ENCODE measurements at places on chromosomes 1 and 21. TPM values are rescaled to one million over a fixed set of nuclear protein-coding genes. Genes with fewer than 3 reads are reported as not detected.
A peak's percentile ranks its signal among the peaks of the same experiment; 100 is the strongest.

DNA sequence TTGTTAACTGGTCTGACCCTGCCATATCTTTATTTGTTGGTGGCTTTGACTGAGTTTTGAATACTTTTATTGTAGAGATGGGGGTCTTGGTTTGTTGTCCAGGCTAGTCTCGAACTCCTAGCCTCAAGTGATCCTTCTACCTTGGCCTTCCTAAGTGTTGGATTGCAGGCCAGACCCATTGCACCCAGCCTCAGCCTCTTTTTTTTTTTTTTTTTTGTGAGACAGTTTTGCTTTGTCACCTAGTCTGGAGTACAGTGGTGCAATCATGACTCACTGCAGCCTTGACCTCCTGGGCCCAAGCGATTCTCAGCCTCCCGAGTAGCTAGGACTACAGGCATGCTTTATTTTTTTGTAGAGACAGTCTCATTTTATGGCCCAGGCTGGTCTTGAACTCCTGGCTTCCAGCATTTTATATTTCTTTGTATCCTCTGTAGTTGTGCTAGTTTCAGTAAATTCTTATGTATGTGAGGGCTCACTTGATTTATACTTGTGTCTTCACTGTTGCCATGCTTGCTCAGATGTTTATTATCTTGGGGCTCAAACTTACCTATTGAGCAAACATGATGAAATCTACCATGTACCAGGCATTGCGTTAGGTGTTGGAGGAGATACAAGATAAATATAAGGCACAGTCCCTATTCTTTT, 24.1 kb downstream of the THRAP3 start:
- H3K27ac ChIP-seq = no peak overlapping the region
- H3K36me3 ChIP-seq = peaks cover 8% of the 10 kb centered on the region
- H3K4me1 ChIP-seq = peaks cover 24% of the 10 kb centered on the region
- DNase-seq = no peak

DNA sequence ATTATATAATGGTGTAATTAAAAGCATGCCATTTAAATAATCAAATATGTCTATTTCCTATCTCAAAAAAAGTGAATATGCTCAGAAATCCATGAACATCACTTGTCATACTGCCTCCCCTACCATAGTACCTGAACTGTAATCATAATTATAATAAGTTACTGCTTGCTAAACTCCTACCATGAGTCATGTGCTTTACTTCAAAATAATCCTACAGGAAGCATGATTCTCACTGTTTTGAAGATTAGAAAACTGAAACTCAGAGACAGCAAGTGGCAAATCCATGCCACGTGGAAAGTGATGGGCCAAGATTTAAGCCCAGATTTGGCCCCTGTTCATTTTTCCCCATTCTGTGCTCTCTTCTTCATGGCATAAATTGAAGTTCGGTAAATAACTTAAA, 5.2 kb downstream of the LRRC7 start:
- H3K27me3 ChIP-seq = no peaks in the 10 kb centered on the region
- no peak overlapping the region for H3K4me3 ChIP-seq
- DNase-seq = no peak
- no peaks in the 10 kb centered on the region for H3K36me3 ChIP-seq
- H3K4me1 ChIP-seq = no peaks in the 10 kb centered on the region

DNA sequence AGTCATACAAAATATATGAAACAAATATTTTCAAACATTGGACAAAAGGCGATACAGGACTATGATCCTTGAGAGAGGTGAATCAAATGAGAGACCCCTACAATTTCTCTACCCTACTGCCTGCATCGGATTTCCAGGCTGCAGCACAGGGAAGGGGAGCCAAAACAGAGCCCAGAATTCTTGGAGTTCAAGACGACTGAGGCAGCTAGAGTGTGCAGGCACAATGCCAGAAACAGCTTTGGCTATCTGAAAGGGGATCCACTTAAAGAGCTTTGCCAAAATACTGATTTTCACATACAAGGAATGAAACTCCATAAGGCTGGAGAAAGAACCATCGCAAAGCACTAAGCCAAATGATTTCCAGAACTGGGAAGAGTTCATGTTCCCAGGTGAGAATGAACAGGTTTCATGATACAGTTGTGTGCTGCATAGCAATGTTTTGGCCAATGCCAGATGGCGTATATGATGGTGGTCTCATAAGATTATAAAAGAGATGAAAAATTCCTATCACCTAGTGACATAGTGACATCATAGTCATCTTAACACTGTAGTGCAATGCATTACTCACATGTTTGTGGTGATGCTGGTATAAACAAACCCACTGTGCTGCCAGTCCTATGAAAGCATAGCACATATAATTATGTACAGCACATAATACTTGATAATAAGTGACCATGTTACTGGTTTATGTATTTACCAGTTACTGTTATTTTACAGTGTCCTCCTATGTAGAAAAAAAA, 77.5 kb downstream of the KCND3 start:
- no peaks in the 10 kb centered on the region for H3K27me3 ChIP-seq
- H3K36me3 ChIP-seq = no peaks in the 10 kb centered on the region
- no peak overlapping the region for H3K4me3 ChIP-seq
- peaks cover 9% of the 10 kb centered on the region for H3K4me1 ChIP-seq
- no peak for DNase-seq

DNA sequence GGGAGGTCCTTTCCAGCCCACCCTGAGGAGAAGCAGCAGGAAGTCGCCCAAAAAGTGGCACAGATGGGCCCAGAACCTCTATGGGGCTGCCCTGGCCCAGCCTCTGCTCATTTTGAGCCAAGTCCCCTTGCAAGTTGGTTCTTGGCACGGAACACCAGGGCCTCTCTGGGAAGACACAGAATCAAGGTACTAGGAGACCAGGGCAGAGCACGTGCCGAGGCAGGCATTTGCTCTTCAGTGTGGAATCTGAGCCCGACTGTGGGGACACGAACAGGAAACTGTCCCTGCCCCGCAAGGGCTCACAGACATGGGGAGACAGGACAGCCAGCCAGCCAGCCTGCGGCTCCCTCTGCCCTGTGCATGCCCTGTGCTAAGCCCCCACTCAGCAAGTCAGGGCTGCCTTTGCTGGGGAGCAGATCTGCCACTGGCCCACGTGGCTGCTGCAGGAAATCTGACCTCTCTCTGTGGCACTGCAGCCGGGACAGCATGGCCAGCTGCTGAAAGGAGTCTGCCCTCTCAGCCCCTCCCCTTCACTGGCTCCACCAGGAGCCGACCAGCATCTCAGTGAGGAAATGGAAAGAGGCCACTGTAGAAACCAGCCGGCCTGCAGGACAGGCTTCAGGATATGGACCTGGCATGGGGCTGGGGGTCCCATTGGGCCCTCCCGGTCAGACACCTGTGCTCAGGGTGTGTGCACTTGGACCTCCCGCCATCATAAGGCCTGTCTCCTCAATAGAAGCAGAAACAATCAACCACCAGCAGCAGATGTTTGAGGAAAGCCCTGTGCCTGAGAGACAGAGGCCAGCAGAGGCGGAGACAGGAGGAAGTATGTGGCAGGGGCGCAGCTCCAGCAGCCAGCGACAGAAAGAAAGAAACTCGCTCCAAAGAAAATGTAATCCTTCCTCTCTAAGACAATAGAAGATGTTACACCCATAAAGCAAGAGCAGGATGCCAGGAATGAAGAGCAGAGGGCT, 3.7 kb downstream of the ARHGEF16 start:
- H3K4me1 ChIP-seq = no peaks in the 10 kb centered on the region
- H3K27ac ChIP-seq = no peak overlapping the region
- H3K27me3 ChIP-seq = no peaks in the 10 kb centered on the region
- no peak for DNase-seq
- H3K4me3 ChIP-seq = no peak overlapping the region
- H3K36me3 ChIP-seq = no peaks in the 10 kb centered on the region

Gene ADAM30
- not detected for total RNA-seq

- DNase-seq = no peak
- peak overlapping the region; percentile 63 for H3K27ac ChIP-seq
- H3K27me3 ChIP-seq = no peaks in the 10 kb centered on the region
These were observed 13.9 kb upstream of the ADAR start for GRCh38 chr1:154621875-154622274.

DNA sequence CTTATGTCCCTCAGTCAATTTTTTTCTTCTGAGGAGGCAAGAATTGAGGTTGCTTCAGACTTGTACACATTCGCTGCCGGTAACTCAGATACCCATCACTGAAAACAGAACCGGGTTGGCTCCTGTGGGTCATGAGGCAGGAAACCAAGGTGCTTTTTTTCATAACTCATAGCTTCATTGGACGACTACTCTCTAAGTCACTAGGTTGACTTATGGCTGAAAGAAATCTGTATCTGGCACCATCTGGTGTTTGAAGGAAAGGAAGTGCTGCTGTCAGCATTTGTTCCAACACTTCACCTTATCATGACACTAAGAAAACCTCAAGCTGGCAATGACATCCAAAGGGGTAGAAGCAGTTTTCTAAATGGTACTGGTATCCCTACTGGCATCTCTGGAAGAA, 82.3 kb downstream of the TBX19 start:
- H3K36me3 ChIP-seq = no peaks in the 10 kb centered on the region
- H3K27ac ChIP-seq = no peak overlapping the region
- H3K27me3 ChIP-seq = no peaks in the 10 kb centered on the region
- peak; percentile 44 for DNase-seq
- H3K4me3 ChIP-seq = no peak overlapping the region

Gene LCE1F
- not detected for total RNA-seq

Gene TAS1R3
- total RNA-seq = 82.6 TPM

Gene TMEM81
- total RNA-seq = 1.7 TPM

Gene KIF21B
- 0.22 TPM for total RNA-seq

DNA sequence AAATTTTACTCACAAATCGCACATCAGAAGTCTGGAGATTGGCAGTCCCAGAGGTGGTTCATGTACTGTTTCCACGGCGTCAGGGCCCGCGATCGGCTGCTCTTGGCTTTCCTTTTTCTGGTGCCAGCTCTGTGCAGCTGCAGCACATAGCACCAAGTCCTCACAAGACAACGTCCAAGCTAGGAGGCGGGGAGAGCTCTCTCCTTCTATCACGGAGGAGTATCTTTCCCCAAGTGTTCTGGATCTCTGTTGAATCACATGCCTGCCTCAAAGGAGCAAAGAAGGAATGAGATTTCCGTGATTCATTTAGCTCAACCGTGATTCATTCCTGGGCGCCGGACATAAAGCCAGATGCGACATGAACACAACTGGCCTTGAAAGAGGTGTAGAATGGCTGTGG, 25.5 kb downstream of the MT1HL1 start:
- no peak overlapping the region for H3K4me3 ChIP-seq
- H3K4me1 ChIP-seq = no peaks in the 10 kb centered on the region
- no peaks in the 10 kb centered on the region for H3K36me3 ChIP-seq
- no peaks in the 10 kb centered on the region for H3K27me3 ChIP-seq

DNA sequence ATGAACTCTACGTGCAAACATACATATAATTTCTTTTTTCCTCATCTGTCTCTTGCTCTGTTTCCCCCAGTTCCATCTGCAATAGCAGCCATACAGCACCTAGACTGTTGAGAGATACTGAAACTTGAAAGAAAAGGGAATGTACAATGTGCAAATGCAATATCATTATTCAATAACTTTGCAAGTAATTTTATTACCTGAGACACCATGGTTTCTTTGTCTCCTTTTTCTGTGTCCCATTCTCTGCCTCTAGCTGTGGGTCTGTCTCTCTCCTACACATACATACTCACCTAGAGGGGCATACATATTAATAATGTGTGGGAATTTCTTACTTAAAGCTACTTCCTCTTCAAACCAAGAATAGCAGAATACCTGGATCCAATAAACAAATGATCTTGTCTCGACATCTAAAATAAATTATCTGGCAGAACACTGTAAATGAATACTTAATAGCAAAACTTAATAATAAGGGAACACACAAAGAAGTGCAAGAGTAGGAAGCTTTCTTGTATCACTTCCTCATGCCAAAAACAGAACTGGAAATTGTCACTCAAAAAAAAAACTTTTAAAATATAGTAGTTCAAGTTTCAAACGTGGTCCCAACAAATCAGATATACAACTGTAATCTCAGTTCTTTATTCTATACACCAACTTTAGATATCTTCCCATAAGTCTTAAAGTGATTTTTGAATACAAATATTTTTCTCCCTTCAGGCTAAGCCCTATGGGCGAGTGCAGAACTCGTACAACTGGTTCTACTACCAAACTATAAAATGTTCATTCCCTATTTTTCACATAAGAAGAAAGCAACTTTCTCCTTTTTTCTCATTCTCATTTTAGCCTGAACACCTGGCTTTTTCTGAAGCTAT, 194.6 kb downstream of the NRIP1 start:
- H3K4me1 ChIP-seq = 0 out of 2 replicates have a peak, but pooled peaks cover 3% of the 10 kb centered on the region
- no peak for DNase-seq
- no peak overlapping the region for H3K4me3 ChIP-seq
- no peak overlapping the region for H3K27ac ChIP-seq
- no peaks in the 10 kb centered on the region for H3K36me3 ChIP-seq
- no peaks in the 10 kb centered on the region for H3K27me3 ChIP-seq

DNA sequence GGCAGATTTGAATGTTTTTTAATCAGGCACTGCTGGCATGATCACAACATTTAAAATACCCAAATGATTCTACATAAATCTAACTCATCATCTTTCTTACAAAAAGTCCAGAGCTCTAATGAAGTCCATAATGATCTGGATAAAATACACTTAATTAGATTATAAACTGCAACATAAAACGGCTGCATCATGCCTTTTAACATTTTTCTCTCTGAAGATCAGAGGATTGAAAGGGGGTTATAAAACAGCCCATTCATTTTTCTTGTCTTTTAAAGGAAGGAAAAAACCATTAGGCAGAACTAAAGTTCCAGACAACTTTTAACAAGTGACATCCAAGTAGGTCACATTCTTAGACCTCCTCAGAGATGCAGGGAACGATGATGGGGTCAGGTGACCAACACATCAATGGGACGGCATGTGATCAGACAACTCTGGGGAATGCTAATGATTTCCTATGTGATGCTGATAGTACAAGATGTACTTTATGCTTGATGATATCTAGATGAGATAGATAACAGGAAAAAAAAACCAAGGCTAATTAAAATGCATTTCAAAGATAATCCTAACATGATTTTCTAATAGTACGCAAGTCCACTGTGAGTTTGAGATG, 455.1 kb downstream of the SMYD3 start:
- H3K27me3 ChIP-seq = no peaks in the 10 kb centered on the region
- no peak for DNase-seq
- no peak overlapping the region for H3K4me3 ChIP-seq
- no peaks in the 10 kb centered on the region for H3K4me1 ChIP-seq

GRCh38 chr1:8365661-8366362, 47.9 kb downstream of the SLC45A1 start:
- no peak overlapping the region for H3K4me3 ChIP-seq
- no peaks in the 10 kb centered on the region for H3K4me1 ChIP-seq
- H3K27me3 ChIP-seq = no peaks in the 10 kb centered on the region
- no peak overlapping the region for H3K27ac ChIP-seq
- H3K36me3 ChIP-seq = peaks cover 67% of the 10 kb centered on the region

- DNase-seq = no peak
- no peaks in the 10 kb centered on the region for H3K4me1 ChIP-seq
- H3K36me3 ChIP-seq = peaks cover 36% of the 10 kb centered on the region
- no peak overlapping the region for H3K4me3 ChIP-seq
- no peaks in the 10 kb centered on the region for H3K27me3 ChIP-seq
These were observed 41.7 kb downstream of the LRP8 start for GRCh38 chr1:53285969-53286760.
